ENCODE measurements at places on chromosomes 4 and X. TPM values are rescaled to one million over a fixed set of nuclear protein-coding genes. Genes with fewer than 3 reads are reported as not detected.

The USP17L25 gene
- total RNA-seq, result not detected

The TMPRSS11D gene
- total RNA-seq, result not detected

The MAGEB10 gene
- not detected for total RNA-seq

The SLC38A5 gene
- total RNA-seq, result 4.8 TPM

The CLTRN gene
- total RNA-seq, result 10.3 TPM

The SLITRK4 gene
- total RNA-seq, result 12.3 TPM

The RTL5 gene
- total RNA-seq, result 10.6 TPM

The DCAF8L2 gene
- total RNA-seq, result not detected

The WAS gene
- total RNA-seq, result 6.4 TPM

The EGF gene
- total RNA-seq, result 9.3 TPM

The SPANXC gene
- total RNA-seq, result not detected

The MTHFD2L gene
- total RNA-seq, result 25.3 TPM

The KCND1 gene
- 2.7 TPM for total RNA-seq

The SHROOM3 gene
- total RNA-seq, result 75.9 TPM

The CABS1 gene
- total RNA-seq, result not detected

The C4orf50 gene
- 0.06 TPM for total RNA-seq

The TEX13D gene
- total RNA-seq, result not detected

Data from metanephros (tissue), 2 donors.